ENCODE measurements at places on chromosomes 3 and 15.

GRCh38 chr15:40314723-40315276, 7.1 kb upstream of the PLCB2 start:
- DNase-seq = no peak

- no peak for DNase-seq
Observed at GRCh38 chr3:126421573-126422119, 26.9 kb downstream of the CFAP100 start.

GRCh38 chr3:19256313-19256712, 108.0 kb downstream of the KCNH8 start:
- DNase-seq = no peak

GRCh38 chr3:187318819-187319616, 27.5 kb upstream of the MASP1 start:
- DNase-seq = peak; percentile 60

- DNase-seq = no peak
Observed at GRCh38 chr3:106768941-106769480, 608.2 kb upstream of the CCDC54 start.

DNA sequence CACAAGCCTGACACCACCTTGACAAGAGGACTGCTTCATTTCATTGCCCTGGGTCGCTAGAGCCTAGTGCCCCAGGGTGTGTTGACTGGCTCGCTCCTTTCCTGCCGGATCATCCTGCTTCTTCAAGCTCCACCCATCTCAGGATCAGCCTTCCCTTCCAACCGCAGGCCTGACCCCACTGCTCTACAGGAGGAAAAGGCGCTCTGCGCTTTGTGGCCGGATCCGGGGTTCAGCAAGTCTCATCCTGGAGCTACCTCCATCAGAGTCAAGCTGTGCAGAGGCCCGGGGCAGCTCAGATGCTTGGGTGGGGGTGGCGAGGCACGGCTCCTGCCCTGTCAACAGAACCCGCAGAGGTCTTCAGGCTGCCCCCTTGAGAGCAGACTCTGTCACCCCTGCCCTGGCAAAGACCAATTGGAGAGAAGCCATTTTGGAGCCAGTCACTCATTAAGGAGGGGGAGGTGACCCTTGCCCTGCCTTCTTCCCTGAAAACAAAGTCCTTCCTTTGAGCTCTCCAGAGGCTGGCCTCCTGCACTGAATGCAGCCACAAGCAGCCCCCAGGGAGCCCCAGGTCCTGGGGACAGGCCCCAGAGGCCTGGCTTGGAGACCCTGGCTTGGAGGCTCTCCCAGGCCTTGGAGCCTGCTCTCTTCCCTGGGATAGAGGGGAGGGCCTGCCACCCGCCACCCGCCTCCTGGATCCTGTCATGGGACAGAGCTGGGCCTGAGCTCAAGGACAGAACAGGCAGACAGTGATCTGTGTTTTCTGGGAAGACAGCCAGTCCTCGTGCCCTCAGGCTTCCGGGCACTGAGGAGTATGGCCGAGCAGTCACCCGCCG, 80.3 kb downstream of the CPN2 start:
- no peak for DNase-seq

GRCh38 chr3:183208260-183208659, 44.8 kb upstream of the B3GNT5 start:
- no peak for DNase-seq

DNA sequence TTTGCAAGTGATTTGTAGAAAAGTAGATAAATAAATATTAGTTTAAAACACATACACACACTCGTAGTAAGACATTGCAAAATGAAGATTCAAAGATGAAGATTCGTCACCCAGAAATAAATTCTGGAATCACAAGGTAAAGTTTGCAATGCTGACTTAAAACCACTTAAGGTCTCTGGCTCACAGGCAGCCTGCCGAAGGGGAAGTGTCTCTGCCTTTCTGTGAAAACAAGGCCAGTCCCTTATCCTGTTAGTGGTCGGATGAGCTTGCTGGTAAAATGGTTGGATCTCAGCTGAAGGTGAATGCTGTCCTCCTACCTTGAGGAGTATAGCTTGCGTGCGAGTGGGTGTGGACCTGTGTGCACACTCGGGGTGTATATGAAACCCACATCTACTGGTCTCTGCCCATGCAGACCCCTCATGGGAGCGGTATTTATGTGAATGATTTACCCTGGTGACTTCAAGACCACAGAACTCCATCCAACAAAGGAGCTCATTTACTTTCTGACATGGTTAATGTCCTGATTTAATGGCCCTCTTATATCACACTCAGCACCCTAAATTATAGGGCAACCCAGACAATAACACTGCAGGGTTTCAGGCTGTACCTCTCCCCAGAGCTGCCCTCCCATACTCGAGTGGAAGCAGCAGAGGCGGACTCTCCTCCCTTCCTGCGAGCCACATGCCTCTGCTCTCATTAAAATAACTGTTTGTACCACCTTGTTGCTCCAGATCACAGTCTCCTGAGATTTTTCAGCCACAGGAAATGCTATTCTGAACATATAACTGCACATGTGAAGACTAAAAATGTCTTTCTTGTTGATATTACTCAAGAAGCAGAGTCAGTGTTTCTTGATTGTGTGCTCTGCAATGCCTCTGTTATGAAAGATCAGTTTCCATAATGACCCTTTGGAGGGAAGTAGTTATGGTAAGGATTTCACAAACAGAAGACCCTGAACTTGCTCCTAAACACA, 45.9 kb upstream of the ALDH1A3 start:
- peak; percentile 3 for DNase-seq

DNA sequence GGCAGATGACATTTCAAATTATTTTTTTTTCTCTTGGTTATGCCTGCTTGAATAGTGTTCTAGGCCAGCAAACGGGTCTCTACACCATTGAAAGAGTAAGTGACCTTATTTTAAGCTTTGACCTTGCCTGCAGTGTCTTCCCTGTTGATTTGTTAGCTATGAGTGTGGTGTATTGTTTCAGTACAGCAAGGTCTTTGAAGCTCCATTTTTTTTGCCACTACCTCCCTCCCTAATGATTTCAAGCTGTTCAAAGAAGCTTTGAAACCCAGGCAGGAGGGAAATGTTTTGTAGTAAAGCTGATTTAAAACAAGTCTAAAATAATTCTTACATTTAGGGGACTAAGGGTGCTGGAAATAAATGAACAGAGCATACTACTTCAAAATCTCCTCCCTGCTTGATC, 1249.8 kb downstream of the ROBO1 start:
- DNase-seq = no peak

- DNase-seq = no peak
Observed at GRCh38 chr3:61029194-61029593, 222.1 kb downstream of the FHIT start.

GRCh38 chr15:95624616-95625361, 705.7 kb upstream of the NR2F2 start:
- no peak for DNase-seq

GRCh38 chr3:114307222-114307830, 13.5 kb downstream of the TIGIT start:
- DNase-seq = no peak

DNA sequence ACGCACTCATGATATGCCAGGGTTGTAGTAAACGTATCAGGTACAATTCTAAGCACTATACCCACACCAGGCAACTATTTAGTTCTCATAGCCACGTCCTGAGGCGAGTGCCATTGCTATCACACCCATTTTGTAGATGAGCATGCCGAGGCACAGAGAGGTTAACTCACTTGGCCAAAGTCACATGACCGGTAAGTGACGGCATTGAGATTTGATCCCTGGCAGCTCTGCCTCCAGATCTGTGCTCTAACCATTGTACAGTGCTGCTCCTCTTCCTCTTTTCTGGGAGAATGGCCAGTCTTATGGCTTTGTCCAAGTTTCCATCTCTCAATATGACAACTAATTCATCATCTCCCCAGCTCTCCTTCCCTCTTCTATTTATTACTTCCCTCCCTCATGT, 18.9 kb upstream of the ATP2B2 start:
- no peak for DNase-seq

- no peak for DNase-seq
Observed at GRCh38 chr3:99576904-99577559, 61.4 kb upstream of the COL8A1 start.

GRCh38 chr3:108090049-108090700, 656 bp downstream of the CD47 start:
- DNase-seq = no peak

- DNase-seq = peak; percentile 28
Observed at GRCh38 chr3:119586733-119587172, 7.5 kb downstream of the ADPRH start.

GRCh38 chr3:86782286-86782685, 208.7 kb downstream of the VGLL3 start:
- no peak for DNase-seq

- peak; percentile 95 for DNase-seq
Observed at GRCh38 chr3:155664925-155665695, 79.8 kb downstream of the PLCH1 start.

DNA sequence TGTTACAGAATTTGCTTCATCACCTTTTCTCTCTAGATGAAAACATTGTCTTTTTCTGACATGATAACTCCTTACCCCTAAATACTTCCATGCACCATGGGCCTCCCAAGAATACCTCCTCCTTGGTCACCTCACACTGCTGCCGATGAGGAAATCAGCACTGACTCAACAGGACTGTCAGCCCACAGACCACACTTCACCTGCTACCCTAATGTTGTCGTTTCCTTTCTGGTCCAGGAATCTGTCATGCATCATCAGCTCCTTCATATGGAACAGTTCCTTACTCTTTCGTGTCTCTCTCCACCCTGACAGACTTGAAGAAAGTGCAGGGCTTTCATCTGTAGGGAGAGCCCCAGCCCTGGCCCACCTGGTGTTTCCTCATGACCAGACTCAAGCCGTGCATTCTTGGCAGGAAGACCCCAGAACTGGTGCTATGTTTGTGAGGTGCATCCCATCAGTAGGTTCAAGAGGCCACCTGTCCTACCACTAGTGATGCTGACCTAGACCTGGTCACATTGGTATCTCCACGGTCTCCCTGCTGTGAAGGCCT, 41.1 kb upstream of the PLXNA1 start:
- no peak for DNase-seq
